ENCODE measurements at places on chromosomes 12 and 14.

- DNase-seq: no peak
These were observed 72.3 kb downstream of the CDK17 start for GRCh38 chr12:96327889-96328288.

GRCh38 chr12:3350432-3350831 is 140.6 kb upstream of the PRMT8 start:
- DNase-seq: no peak

GRCh38 chr12:54765652-54766051 is 88.7 kb upstream of the MUCL1 start:
- no peak for DNase-seq

DNA sequence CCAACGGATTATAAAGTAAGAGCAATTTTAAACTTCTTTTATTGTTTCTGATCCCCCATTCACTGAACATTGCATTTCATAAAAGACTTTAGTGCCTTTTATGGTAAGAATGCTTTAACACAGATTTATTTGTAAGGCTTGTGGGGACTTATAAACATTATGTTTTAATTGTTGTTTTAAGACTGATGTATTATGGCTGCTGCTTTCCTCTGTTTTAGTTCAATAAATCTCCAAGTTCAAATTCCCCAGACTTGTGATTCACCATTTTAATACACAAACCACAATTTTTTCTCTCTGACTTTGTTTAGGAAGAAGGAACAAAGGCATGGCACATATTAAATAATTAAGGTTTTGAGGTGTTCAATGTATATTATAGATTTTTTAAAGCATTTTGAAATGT is 753.3 kb downstream of the SLC6A15 start:
- DNase-seq: no peak

Measured in stimulated activated CD8-positive, alpha-beta memory T cell treated with anti-CD3 and anti-CD28 coated beads, Interleukin-4, amount 100 ng/mL, for 24 hours (primary cell).